ENCODE measurements at places on chromosomes 11 and 22. TPM values are rescaled to one million over a fixed set of nuclear protein-coding genes. Genes with fewer than 3 reads are reported as not detected.

The DEPDC7 gene
- 1.6 TPM for total RNA-seq

The RBMXL2 gene
- not detected for total RNA-seq

The HTR3A gene
- not detected for total RNA-seq

The SOX6 gene
- not detected for total RNA-seq

The HTR3B gene
- total RNA-seq, result not detected

- DNase-seq, result no peak
These were observed 382.1 kb downstream of the KCNA4 start for GRCh38 chr11:29634744-29635143.

DNA sequence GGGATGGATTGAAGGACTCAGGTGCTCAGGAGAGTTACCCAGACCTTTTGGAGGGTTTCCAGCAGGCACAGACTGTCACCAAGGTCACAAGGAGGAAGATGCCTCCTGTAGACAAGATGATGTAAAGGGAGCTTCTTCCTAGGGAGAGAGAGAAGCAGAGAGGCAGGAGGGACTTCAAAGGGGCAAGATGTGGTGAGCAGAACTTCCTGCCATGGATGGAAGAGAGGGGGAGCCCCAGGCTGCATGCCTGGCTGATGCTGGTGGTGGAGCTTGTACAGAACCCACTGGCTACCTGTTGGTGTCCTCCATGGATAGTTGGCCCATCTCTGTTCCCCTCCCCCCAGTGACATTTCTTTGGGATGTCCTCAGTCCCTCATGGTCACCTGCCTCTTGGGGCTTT, 4.2 kb downstream of the HEPN1 start:
- peak; percentile 35 for DNase-seq

DNA sequence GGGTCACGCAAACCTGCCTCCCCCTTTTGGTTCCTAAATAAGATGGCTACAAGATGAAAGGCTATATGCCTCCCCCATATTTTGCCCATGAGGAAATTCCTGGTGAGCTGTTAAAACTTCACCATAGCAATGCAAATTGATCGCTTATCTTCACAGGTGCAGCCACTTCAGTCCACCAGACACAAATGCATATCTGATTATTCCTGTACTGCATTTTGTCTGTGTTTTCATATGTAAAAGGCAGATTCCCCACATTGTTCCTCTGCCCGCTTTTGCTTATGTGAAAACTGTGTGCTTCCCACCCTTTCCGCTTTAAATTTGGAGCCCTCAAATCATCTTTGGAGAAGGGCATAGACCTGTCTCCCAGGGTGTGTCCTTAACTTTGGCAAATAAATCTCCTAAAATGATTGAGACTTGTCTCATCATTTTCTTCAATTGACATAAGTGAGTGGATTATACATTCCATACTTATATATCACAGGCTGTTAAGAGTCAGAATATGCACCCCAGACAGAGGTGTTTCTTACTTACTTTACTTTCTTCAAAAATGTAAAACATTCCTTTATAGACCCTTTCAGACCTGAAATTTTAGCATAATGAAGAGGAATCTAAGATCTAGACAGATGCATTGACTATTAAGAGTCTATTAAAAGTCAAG, 116.4 kb downstream of the CASP12 start:
- DNase-seq, result no peak

DNA sequence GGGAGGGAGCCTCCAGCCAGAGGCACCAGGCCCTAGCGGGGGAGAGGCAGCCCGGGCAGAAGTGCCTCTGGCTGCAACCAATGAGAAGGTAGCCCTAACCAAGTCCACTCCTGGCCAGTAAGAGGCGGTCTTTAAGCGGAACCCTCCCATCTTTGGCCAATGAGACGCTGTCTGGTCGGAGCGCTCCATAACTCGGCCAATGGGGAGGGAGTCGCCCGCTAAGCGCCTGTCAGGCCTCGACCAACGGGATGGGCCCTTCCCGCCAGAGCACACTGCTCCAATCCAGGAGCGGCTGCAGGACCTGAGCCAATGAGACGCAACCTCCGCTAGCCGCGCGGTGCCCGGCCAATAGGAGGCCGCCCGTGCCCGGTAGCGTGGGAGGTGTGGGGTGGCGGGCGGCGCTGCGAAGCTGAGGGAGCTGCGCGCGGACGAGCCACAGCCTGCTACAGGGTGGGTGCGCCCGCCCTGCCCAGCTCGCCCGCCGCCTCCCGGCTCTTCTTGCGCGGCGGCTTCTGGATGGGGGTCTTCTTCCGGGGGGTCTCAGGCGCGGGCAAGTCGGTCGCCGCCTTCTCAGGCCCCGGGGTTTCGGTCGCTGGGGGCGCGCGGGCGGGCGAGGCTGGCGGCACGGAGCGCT, 12.6 kb downstream of the SCARF2 start:
- no peak for DNase-seq

- no peak for DNase-seq
These were observed 28.5 kb upstream of the PAK1 start for GRCh38 chr11:77502346-77502905.

DNA sequence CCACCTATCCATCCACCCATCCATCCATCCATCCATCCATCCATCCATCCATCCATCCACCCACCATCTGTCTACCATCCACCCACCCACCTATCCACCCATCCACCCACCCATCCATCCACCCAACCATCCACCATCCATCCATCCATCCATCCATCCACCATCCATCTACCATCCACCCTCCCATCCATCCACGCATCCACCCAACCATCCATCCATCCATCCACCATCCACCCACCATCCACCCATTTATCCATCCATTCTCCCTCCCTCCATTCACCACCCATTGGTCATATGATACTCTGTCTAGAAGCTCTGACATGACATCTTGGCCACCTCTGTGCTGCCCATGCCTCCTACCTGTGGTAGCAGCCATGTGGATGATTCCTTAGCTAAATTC, 31.7 kb downstream of the MUC2 start:
- DNase-seq, result no peak

DNA sequence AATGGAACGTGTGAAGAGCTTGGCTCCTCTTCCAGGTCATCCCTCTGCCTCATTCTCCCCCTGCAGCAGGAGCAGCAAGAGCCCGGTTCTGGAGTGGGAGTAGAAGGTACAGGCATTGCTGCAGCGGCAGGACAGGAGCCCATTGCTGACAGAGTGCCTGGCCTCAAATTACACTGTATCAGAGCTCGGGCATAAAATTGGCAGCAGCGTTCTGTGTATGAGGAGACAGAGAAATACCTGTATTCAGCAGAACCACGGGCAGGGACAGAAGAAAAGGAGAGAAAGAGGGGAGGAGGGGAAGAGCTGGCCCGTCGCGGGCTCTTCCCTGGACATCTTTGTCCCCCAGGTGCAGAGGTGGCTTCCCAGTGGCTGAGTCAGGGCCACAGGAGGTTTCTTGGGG, 2.6 kb upstream of the NCF4 start:
- no peak for DNase-seq

DNA sequence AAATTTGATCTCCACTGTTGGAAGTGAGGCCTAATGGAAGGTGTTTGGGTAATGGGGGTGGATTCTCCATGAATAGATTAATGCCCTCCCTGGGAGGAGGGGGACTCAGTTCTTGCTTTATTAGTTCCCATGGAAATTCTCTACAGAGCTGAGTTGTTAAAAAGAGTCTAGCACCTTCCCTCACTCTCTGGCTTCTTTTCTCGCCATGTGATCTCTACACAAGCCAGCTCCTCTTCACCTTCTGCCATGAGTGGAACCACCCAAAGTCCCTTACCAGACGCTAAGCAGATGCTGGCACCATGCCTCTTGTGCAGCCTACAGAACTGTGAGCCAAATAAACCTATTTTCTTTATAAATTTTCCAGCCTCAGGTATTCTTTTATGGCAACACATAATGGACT, 465.8 kb upstream of the ANO5 start:
- no peak for DNase-seq

DNA sequence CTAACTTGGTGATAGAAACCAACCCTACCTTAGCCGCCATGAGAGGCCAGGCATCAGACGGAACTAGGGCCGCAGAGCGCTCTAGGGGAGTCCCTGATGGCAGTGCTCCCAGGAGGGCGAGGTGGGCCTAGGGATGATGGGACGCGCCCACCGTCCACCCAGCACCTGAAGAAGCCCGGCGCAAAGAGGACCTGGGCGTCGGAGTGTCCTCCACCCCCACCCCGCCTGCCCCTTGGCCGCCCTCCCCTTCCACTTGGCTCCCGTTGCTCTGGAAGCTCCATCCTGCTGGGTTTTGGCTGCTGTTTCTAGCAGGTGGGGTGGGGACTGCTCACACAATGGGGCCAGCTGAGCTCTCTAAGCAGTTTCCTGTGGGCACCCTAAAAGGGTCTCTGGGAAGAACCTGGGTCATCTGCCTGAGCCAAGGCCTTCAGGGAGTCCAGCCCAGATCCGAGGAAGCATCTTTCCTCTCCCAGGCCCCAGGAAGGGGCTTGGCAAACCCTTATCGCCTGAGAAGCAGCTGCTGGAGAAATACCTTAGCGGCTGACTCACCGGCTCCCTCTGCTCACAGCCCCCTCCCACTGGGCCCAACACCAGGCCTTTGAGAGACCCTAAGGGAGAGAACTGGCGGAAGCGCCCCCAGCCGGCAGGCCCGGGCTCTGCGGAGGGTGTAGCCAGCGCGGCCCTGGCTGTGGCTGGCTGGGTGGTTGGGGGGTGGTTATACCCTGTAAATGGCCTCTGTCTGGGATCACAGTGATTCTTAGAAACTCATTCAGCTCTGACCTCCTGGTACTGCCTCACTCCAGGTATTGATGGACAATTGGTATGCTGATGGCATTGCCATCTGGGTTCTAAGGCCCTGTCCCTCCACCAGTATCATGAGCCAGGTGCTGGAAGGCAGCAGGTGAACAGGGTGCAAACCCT, 19.3 kb downstream of the CREB3L1 start:
- DNase-seq, result no peak

DNA sequence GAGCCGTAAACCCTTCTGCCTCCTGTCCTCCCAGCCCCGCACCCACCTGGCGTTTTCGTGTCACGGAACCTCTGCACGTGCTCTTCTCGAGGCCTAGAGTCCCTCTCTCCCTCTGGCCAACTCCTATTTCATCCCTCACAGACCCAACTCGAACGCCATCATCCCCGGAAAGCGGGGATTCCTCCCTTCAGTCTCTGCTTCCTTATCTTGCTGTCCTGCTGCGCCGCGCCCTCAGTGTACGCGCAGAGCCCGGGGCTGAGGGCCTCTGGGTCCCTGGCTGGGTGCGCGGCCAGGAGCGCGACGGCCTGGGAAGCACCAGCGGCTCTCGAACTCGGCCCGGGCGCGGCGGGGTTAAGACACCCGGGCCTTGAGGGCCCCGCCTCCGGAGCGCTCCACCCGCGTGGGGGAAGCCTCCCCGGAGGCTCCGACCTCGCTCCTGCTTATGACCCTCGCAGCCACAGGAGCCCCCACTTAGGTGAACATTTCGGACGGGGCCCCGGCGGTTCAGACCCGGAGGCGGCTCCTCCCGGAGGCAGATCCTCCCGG, 398 bp upstream of the ATG16L2 start:
- DNase-seq, result peak; percentile 80

- no peak for DNase-seq
These were observed 40.8 kb downstream of the LGR4 start for GRCh38 chr11:27431808-27432207.

GRCh38 chr22:32482708-32483107, 8.1 kb downstream of the FBXO7 start:
- no peak for DNase-seq

DNA sequence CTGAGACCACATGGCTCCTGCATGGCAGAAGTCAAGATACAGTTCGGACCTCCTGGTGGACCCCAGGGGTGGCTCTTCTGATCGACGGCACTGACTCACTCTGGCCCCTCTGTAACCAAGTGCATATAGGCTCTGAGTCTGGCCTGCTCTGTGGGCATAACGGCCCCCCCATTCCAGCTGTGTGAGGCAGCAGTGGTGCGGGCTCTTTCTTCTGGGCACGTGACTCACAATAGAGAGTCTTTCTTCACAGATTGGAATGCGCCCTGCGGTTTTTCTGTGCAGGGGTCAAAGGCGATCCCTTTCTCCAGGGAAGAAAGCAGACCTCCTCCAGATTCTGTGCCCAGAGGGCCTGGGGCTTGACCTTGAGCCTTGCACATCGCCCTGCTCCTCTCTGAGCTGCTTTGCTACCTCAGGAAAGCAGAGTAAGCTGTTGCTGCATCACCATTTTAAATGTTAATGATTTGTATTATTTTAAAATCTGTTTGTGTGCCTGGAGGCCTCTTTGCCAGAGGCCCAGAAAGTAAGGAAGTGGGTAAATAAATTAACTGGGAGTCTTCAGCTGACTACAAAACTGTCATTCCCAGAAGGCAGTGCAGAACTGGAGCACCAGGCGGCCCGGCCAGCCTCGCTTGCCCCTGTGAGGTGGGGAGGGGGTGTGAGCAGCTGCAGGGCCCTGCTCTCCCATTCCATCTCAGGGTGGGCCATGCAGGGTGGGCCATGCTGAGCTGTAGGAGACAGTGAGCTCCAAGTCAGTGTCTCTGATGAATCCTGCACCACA, 199.0 kb downstream of the GRIK4 start:
- DNase-seq, result no peak

DNA sequence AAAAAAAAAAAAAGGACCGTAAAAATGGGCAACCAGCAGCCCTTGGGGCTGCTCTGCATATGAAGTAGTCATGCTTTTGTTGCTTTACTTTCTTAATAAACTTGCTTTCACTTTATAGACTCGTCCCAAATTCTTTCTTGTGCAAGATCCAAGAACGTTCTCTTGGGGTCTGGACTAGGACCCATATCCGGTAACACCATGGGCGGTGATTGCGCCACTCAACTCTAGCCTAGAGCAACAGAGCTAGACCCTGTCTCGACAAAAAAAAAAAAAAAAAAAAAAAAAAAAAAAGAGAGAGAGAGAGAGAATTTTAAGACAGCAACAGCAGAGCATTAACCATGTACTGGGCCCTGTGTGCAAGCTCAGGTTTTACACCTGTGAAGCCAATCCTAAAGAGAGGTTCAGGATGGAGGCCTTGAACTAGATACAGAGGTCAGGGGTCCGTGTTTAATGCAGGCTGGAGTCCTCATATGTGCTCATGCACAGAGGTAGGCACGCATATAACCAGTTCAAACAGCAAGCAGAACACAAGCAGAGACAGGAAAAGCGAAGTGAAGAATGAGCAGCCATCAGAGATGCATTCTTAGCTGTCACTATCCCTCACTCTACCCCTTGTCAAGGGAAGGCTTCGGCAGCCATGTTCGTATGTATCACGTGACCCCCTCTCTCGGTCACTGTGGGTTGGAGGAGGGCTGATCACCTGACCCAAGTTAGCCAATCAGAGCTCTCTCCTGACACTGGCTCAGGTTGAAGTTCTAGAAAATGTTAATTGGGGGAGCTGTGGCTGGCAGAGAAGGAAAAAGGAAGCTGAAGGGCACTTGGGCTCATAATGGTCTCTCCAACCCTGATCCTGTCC, 16.7 kb upstream of the SYT12 start:
- DNase-seq, result peak; percentile 17

- no peak for DNase-seq
These were observed 5.6 kb downstream of the IGLL5 start for GRCh38 chr22:22893077-22893805.

DNA sequence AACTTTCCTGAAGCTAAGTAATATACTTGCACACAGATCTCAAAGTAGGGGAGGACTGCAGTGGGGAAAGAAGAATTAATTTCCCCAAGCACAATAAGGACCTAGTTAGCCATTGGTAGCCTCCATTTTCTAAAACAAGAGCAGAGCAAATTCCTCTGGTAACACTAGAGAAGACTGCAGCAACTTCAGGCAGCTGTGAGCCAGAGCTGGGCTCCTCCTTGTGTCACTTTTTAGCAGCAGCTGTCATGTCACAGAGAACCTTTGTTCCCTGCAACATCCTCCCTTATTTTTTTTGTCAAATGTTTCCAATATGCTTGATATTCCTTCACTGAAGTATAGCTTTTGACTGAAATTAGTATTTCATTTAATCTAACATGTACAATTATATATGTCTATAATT, 54.4 kb downstream of the RRAS2 start:
- DNase-seq, result no peak
